ENCODE measurements at places on chromosomes 2 and 18.

DNA sequence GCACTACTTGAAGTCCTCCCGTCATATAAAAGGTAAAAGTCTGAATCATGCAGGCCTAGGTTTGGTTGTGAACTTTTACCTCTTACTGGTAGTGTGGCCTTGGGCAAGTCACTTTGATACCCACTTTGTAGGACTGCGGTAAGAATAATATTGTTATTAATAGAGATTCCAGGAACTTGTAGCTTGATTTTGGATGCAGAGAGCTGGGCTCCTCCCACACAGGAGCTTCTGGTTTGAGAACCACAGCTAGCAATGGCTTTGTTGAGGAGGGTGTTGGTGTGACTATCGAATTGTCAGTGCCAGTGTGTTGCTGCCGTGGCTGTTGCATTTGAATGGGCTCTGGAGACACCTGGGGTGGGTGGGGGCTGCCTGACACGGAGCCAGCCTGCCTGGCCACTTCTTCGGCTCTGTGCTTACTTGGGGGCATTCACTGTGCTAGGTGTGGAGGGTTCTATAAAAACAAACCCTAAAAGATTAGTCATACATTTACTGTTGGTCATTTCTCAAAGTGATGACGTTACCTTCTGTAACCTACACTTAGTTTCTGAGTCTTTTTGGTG lies 38.5 kb downstream of the ASAP2 start:
- DNase-seq: no peak

DNA sequence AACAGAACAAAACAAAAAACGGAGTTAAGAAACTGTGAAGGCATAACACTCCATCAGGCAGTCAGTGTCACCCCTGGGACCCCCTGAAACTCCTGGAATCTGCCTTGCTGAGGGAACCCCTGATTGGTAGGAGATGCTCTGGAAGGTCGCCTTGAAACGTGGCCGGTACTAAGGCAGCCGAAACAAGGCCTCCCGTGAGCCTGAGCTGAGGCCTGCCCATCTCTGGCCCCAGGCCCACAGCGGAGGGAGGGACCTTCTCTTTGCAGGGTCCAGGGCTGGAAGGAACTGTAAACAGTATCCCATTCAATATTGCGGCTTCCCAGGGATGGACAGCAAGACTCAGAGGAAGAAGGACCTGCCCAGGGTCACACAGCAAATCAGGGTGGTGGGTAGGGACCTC lies 155.7 kb downstream of the INHBB start:
- no peak for DNase-seq

DNA sequence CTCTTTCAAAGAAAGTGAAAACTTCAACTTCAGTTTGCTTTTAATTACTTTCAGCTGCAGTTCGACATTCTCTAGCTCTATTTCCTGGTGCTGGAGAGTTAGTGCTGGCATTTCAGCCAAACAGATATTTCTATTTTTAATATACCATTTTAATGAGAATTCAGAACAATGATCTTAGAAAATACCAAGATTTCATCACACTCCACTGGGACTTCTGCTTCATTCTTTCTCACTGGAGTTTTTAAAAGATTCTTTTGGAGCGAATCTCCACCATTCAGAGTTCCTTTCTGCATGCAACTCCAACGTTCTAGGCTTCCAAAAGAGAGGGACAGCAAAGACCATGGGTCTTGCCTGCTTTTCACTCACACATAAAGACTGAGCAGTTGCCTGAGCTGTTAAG lies 94.2 kb downstream of the CABLES1 start:
- DNase-seq: no peak

- no peak for DNase-seq
These were observed 61.5 kb downstream of the TNFRSF11A start for GRCh38 chr18:62386601-62387000.

GRCh38 chr18:64271246-64271645 lies 122.4 kb upstream of the LINC00305 start:
- peak; percentile 49 for DNase-seq

DNA sequence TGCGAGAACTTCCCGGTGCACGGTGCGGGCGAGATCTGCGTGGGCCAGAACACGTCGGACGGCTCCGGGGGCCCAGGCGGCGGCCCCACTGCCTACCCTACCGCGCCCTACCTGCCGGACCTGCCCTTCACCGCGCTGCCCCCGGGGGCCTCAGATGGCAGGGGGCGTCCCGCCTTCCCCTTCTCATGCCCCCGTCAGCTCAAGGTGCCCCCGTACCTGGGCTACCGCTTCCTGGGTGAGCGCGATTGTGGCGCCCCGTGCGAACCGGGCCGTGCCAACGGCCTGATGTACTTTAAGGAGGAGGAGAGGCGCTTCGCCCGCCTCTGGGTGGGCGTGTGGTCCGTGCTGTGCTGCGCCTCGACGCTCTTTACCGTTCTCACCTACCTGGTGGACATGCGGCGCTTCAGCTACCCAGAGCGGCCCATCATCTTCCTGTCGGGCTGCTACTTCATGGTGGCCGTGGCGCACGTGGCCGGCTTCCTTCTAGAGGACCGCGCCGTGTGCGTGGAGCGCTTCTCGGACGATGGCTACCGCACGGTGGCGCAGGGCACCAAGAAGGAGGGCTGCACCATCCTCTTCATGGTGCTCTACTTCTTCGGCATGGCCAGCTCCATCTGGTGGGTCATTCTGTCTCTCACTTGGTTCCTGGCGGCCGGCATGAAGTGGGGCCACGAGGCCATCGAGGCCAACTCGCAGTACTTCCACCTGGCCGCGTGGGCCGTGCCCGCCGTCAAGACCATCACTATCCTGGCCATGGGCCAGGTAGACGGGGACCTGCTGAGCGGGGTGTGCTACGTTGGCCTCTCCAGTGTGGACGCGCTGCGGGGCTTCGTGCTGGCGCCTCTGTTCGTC lies 1.7 kb downstream of the FZD7 start:
- DNase-seq: no peak

DNA sequence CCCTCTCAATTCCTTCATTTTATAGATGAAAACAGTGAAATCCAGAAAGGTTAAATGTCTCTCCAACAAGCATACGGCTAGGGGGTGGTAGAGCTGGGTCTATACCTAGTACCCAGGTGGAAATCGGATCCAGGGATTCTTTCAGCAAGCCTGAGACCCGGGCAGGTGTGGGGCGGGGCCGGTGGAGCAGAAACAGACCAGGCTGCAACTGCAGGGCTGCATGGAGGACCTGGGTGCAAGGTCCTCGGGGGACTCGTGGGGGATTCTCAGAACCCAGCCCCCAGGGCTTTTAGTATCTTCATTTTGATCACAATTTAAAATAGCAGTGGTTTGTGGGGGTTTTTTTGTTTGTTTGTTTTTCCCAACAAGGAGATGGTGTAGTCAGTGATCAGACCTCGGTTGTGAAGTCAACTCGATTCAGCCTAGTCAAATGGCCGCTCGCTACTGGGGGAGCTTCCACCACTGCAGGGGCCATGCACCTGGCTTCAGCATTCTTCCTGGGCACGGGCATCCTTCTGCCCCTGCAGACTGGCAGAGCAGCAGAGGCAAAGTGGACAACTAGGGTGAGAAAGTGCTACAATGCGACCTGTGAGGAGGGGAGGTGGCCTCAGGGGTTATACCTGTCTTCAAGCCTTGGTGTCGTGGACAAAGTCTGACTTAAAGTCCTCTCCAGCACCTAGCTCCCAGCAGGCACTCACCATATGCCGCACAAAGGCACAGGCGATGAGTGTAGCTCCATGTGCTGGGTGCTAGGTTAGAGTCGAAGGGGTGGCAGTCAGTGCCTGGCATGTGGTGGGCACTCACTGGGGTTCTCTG lies 46.3 kb downstream of the GORASP2 start:
- no peak for DNase-seq

GRCh38 chr2:234974501-234975385 lies 22.9 kb downstream of the SH3BP4 start:
- no peak for DNase-seq

- DNase-seq: no peak
These were observed 17.0 kb upstream of the NFATC1 start for GRCh38 chr18:79378536-79379250.

DNA sequence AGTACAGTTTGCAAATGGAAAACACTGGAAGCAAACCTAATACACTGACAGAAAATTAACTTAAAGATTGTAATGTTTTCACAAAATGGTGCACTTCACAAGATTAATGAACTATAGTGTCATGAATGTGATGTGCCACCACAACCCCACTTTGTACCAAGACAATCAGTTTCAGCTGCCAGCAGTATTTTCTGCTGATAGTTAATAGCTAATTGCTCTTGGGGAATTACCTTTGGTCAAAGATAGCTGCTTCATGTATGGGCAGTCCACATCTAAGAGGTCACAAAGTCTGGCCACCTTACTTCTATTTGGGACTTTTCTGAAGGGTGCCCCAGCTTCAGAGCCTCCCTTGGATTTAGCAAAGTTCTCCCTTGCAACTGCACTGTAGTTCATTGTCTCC lies 254.0 kb downstream of the CALCRL start:
- DNase-seq: no peak

Measured in NCI-H1092 (cell line).